ENCODE measurements at places on chromosomes 12 and 14. TPM values are rescaled to one million over a fixed set of nuclear protein-coding genes. Genes with fewer than 3 reads are reported as not detected.
A peak's percentile ranks its signal among the peaks of the same experiment; 100 is the strongest.

RNASE1 gene
- total RNA-seq = not detected

PPP4R3A gene
- 118 TPM for total RNA-seq

OLR1 gene
- total RNA-seq = not detected

NAV3 gene
- total RNA-seq = not detected

KCNC2 gene
- total RNA-seq = not detected

CDCA4 gene
- 60.4 TPM for total RNA-seq

SERPINA5 gene
- not detected for total RNA-seq

RIC8B gene
- 7.3 TPM for total RNA-seq

TBC1D30 gene
- 0.17 TPM for total RNA-seq

A2ML1 gene
- total RNA-seq = not detected

- DNase-seq = no peak
These were observed 7.2 kb downstream of the NAB2 start for GRCh38 chr12:57096099-57096572.

GRCh38 chr14:81164167-81164774 lies 56.5 kb downstream of the GTF2A1 start:
- DNase-seq = peak; percentile 87

- DNase-seq = no peak
These were observed 333.3 kb downstream of the SLC16A7 start for GRCh38 chr12:59929110-59929509.

DNA sequence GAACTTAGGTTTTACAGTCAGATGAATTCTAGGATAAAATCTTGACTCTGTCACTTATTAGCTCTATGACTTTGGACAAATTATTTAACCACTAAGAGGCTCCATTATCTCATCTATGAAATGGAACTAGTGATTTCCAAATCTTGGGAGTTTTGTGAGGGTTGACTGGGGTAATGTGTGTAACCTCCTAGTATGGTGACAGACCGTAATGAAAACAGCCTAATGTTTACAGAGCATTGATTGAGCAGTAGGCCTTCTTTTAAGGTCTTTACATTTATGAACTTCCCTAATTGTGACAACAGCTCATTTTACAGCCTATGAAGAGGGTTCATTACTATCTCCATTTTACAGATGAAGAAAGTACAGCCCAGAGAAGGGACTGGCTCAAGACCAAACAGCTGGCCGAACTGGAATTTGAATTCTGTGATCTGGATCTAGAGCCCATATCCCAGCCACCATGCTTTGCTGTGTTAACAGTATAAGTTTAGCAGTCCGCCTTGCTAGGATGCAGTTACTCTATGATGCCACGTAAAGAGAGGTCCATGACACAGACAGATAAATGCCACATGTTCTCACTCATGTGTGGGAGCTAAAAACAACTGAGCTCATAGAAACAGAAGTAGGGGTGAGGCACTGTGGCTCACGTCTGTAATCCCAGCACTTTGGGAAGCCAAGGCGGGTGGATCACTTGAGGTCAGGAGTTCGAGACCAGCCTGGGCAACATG lies 9.1 kb upstream of the FBXL14 start:
- DNase-seq = no peak

DNA sequence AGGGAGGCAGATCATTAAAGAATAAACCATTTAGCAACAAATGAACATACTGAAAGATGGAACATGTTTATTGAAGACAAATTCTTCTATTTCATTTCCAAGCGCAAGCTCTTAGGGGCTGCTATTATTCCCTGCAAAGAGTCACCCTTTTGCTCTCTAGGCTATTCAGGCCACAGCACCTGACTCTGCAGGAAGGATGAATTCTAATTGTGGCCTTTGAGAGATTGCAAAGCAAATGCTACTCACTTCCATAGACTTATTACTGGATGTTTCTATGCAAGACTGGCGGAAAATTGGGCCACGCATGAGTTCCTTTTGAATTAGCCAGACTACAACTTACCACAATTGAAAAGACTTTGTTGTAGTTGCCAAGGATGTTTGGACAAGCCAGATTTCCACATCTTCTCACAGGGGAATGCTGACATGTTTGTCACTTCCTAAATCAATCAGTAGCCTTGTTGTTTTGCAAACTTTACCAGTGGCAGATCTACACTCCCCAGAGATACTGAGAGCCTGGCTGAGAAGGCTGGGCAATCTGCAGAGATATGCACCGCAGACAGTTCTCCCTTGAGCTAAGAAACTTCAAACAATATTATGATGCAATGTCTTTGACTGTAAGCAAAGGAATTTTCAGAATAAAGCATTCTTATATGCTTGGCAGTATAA lies 334.3 kb upstream of the SYT1 start:
- DNase-seq = no peak

GRCh38 chr14:101709962-101710931 lies 51.3 kb upstream of the PPP2R5C start:
- DNase-seq = no peak

DNA sequence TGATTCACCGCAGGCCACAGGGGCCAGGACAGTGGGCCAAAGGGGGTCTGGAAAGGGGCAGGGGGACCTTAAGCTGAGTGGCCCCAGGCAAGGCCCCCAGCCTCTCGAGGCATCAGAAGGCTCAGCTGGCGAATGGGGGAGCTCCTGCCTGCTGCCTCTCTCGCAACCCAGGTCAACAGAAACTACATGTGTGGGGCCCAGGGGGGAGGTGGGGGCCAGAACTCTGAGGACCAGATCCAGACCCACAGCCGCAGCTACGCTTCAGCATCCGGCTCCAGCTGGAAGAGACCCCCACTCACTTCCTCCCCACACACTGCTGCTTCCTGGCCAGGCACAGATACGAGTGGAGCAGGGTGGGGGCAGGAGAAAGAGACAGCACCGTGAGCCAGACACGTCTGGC lies 46.5 kb downstream of the NCOR2 start:
- no peak for DNase-seq

DNA sequence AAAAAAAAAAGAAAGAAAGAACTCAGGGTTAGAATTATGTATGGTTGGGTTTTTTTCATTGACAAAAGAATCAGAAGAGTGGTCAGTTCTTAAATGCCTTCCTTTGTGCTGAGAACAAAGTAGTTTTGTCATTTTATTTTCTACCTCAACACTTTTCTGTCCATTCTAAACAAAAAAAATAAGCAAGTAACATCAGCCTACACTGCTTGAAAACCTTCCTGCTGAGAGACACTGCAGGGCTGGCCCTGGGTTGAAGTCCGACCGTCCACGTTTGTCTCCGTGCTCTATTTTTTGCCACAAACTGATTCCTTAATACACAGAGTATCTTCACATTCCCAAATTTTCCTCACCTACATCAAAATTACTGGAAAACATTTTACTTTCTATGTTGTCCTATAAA lies 211.6 kb upstream of the PDZRN4 start:
- no peak for DNase-seq

GRCh38 chr12:30820406-30820946 lies 65.7 kb upstream of the CAPRIN2 start:
- no peak for DNase-seq

- peak; percentile 56 for DNase-seq
These were observed 1.5 kb upstream of the FBRSL1 start for GRCh38 chr12:132488127-132489077.

DNA sequence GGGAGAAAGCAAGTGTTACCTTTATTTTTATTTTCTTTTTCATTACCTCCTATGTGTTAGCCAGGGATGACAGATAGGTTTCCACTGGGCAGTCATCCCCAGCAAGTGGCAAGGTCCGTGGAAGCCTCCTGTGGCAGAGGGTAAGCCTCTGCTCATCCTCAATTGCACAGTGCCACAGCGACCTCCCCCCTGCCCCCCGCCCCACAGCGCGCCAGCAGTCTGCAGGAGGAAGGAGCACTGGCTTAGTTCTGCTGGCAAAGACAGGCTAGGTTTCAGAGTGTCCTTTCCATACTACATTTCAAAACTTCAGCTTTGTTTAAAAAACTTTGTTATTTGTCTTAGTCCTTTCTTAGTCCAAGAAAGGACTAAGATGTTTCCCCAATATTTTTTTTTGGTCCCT lies 194.7 kb downstream of the EXOC5 start:
- no peak for DNase-seq

DNA sequence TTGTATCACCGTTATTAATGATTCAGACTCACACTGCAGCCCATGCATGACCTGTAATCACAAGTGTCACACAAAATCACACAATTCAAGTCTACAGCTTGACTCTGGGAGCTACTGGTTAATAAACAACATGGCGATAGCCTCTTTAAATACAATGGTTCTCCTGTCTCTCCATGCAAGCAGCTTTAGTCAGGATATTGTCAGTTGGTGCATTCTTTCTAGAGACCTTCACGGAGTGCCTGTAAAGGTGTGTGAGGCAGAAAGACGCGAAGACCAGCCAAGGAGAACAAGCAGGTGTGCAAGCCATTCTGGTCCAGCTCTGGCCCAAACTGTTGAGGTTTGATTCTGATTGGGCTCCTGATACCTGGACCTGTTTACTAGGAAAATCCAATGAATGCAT lies 40.0 kb upstream of the FOXN3 start:
- no peak for DNase-seq

GRCh38 chr14:60655898-60656685 lies 6.8 kb upstream of the SIX1 start:
- DNase-seq = no peak

- DNase-seq = no peak
These were observed 48.6 kb upstream of the RHOJ start for GRCh38 chr14:63155511-63156185.

GRCh38 chr12:69024413-69024812 lies 91.4 kb upstream of the CPM start:
- no peak for DNase-seq

DNA sequence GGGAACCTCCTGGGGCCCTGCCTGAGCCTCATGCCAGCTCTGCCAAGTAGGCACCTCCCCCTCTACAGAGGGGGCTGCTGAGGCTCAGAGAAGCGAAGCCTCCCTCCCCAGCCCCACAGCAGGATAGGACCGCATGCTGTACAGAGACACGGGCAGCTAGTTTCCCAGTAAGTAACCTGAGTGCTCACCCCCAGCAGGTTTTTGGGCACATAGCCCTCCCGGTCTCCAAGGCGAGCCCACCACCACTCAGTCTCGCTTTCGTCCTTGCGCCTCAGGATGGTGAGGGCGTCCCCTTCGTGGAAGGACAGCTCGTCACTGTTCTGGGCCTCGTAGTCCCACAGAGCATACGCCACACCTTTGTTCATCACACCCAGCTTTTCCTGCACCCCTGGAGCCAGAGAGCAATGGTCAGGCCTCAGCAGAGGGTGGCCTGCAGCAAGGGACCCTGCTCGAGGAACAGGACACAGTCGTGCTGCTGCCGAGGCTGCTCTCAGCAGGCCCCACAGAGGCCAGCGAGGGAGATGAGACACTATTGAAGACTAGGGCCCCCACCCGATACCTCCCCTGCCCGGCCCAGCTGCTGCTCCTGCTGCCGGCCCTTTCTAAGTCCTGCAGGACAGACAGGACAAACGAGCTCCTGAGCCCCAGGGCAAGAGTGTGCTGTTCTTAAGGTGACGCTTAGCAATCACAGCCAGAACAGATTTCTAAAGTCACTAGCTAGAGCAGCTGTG lies 20.4 kb downstream of the ZFYVE21 start:
- no peak for DNase-seq

- DNase-seq = no peak
These were observed 28.0 kb downstream of the TTLL5 start for GRCh38 chr14:75689012-75689411.

- peak; percentile 52 for DNase-seq
These were observed 409.5 kb downstream of the SLC6A15 start for GRCh38 chr12:84502907-84503787.

GRCh38 chr14:52910572-52910971 lies 40.3 kb downstream of the FERMT2 start:
- no peak for DNase-seq

- peak; percentile 84 for DNase-seq
These were observed 90.3 kb downstream of the C12orf75 start for GRCh38 chr12:105420659-105421240.

GRCh38 chr14:77053046-77053841 lies 24.7 kb upstream of the IRF2BPL start:
- peak; percentile 86 for DNase-seq

- DNase-seq = no peak
These were observed 115.9 kb downstream of the GPR135 start for GRCh38 chr14:59349258-59349701.

GRCh38 chr12:124019115-124019514 lies 46.1 kb downstream of the ZNF664 start:
- DNase-seq = no peak

GRCh38 chr12:128078301-128078971 lies 188.5 kb upstream of the TMEM132C start:
- DNase-seq = no peak

DNA sequence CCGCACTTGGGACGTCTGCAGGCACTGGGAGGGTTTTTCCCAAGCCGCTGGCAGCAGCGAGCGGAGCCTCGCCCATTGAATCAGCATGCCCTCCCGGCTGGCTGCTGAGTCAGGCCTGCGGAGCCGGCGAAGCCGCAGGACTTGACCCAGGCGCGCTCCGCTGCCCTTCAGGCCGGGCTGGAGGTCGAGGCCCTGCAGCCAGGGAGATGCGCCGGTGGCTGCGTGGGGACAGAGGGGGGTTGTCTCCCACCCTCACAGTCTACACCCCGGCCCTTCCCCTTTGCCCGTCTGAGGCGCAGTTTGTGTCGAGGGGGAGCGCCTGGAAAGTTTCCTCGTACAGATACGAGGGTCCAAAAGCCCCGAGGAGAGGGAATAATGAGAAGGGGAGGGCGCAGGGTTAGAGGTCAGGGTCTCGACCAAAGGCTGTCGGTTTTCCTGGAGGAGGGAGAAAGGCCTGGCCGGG lies 759 bp upstream of the KLC1 start:
- DNase-seq = peak; percentile 54

DNA sequence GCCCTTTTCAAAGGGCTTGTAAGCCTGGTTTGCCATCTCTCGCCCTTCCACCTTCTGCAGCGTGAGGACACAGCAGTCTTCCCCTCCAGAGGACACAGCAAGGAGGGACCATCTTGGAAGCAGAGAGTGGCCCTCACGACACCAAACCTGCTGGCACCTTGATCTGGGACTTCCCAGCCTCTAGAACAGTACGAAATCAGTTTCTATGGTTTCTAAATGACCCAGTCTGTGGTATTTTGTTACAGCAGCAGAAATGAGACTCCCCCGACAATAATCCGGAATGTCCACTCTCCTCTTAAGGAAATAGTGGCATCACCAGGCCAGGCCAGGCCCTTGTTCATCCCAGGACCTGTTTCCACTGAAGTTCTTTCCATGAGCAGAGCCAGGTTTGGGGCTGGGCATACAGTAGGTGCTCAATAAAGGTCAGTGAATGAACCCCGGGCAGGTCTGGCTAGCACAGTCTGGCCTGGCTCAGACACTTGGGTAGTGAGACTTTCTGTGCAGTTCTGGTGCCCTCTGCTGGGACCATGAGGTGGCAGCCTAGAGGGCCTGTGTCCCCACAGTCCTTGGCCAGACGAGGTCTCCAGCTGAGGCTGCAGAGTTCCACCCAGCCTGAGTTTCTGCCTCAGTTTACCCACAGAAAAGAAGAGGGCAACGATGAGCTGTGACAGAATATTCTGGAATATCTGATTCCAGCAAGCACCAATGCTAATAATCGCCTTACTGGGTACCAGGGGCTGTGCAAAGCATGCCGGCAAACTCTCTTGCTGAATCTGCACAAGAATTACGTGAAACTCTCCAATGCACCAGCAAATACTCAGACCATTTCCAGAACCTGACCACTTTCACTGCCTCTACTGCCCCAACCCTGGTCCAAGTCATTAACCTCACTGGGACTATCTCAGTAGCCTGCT lies 14.0 kb downstream of the ABCB9 start:
- peak; percentile 87 for DNase-seq

- no peak for DNase-seq
These were observed 72.8 kb downstream of the TAOK3 start for GRCh38 chr12:118299791-118300460.

GRCh38 chr12:108346727-108347710 lies 7.9 kb upstream of the CMKLR1 start:
- DNase-seq = no peak

- DNase-seq = no peak
These were observed 32.1 kb upstream of the SLC38A1 start for GRCh38 chr12:46300910-46301309.

GRCh38 chr12:76666290-76666835 lies 97.6 kb upstream of the ZDHHC17 start:
- DNase-seq = no peak
